Mesenteric fat pad (tissue), 1 donor: ENCODE measurements at places on chromosomes 5 and 9. TPM values are rescaled to one million over a fixed set of nuclear protein-coding genes. Genes with fewer than 3 reads are reported as not detected.

ZFP62 gene
- total RNA-seq: 9.1 TPM

PPP3R2 gene
- total RNA-seq: not detected

PCDHB14 gene
- total RNA-seq: 1.9 TPM

KCNN2 gene
- total RNA-seq: not detected

IFNA21 gene
- total RNA-seq: not detected

SPINK7 gene
- total RNA-seq: not detected

CTXN3 gene
- not detected for total RNA-seq

STK32A gene
- total RNA-seq: 0.51 TPM

ORM2 gene
- not detected for total RNA-seq

BTNL8 gene
- 0.96 TPM for total RNA-seq

CDHR2 gene
- total RNA-seq: 0.45 TPM

ALDH1A1 gene
- total RNA-seq: 136 TPM

- no peak for DNase-seq
Measured at GRCh38 chr9:37030611-37030939, 3.5 kb downstream of the PAX5 start.

DNA sequence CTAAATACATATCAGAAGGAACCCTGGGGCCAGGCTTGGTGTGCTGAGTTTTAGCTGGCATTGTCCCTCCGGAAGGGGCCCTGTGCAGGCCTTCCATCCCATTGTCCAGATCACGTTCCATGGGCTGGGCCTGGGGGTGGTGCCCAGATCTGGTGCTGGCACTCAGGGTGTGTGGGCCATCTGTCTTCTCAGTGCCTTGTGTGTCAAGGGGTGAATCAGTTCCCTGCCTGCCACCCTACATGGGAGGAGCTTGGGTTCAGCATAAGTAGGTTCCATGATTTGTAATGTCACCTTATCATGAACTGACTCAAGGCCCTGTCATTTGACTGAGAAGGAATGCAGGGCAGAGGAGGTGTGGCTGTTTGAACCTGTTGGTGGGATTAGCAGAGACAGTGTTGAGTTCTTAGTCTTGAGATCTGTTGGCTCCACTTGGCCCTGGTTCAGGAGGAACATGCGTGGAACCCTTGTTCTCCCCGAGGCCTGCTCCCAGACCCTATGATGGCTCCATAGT is 176.8 kb downstream of the MACROH2A1 start:
- peak; percentile 12 for DNase-seq

- no peak for DNase-seq
Measured at GRCh38 chr5:55402199-55402598, 94.4 kb downstream of the MTREX start.

- DNase-seq: no peak
Measured at GRCh38 chr5:111618623-111619271, 106.4 kb upstream of the STARD4 start.

GRCh38 chr5:176362233-176362490 is 598 bp upstream of the KIAA1191 start:
- no peak for DNase-seq

- peak; percentile 14 for DNase-seq
Measured at GRCh38 chr5:135208555-135208902, 174.5 kb upstream of the PITX1 start.

DNA sequence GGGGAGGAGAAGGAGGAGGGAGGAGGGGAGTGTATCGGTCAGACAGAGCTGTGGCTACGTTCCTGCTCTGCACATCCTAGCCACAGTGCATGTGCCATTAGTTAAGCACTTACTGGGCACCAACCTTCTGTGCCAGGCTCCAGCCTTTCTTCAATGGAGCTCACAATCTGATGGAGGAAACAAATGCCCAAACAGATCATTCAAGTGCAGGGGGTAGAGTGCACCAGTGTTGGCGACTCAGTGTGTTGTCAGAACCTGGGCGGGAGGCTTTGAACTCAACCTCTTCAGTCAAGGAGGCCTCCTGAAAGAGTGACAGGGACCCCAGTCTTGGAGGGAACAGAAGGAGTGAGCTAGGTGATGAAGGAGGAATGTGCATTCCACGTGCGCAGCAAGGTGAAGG is 51.9 kb upstream of the SHB start:
- DNase-seq: no peak

- DNase-seq: no peak
Measured at GRCh38 chr5:120767178-120767820, 303.2 kb downstream of the PRR16 start.

GRCh38 chr5:677131-678101 is 15.7 kb downstream of the TPPP start:
- DNase-seq: peak; percentile 89

- no peak for DNase-seq
Measured at GRCh38 chr9:17750269-17750668, 171.4 kb downstream of the SH3GL2 start.

DNA sequence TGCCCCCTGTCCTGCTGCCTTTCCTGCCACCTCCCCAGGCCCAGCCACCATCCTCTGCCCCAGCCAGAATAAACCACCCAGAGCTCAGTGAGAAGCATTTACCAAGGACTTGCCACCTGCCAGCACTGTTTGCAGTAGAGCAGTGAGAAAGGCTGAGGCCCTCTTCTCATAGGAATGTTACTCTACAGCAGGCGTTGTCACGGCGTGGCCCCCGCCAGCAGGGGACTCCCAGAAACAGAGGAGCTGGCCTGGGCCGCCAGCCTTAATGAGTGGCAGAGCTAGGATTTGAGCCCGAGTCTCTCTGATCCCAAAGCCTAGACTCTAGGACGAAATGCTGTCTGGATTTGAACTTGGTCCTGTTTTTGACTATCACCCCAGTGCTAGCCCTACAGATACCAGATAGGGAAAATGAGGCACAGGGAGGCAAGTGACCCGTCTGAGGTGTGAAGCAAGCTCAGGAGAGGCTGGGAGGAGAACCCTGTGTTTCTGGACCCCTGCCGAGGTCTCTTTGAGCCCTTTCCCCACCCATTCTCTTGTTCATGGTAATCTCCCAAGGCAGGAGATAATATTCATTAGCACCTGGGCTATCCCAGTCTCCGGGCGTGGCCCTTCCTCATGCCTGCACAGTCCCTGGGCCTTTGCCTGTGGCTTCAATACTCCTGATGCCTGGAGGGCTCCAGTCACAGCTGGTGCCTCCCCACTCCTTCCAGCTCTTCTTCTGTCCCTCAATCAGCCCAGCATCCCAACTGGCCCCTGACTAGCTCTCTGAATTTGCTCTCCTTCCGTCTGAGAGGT is 30.7 kb downstream of the HRH2 start:
- no peak for DNase-seq

DNA sequence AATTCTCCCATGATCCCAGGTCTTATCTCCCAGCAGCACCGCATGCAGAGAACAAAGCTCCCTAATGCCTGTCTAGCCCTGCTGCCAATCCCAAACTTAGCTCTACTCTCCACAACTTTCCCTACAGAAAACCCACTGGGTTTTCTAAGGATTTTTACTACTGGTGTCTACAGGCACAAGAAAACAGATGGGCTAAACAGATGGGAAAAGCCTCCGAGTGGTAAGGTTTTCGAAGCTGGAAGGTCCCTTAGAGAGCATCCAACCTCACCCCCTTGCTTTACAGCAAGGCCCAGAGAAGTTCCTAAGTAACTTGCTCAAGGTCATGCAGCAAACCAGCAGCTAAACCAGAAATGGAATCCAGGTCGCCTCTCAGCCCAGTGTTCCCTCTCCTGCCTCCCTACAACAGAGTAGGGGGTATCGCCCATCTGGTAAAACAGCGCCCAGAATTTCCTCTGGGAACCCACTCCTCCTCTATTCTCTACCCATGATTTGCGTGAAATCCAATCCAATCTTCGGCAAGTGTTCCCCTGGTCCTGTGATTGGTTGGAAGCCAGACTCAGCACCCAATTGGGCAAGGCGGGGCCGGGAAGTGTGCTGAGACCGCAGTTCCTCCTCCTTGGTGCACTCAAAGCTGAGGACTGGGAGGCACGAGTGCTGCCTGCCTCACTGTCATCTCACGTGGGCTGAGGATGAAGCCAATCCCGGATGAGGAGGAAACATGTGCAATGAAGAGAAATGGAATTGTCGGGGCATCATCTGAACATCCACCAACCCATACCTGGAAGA is 20.8 kb downstream of the CPLX2 start:
- no peak for DNase-seq

- DNase-seq: no peak
Measured at GRCh38 chr9:125233678-125234077, 7.5 kb downstream of the HSPA5 start.

- DNase-seq: no peak
Measured at GRCh38 chr5:177310332-177310731, 1.4 kb downstream of the MXD3 start.

DNA sequence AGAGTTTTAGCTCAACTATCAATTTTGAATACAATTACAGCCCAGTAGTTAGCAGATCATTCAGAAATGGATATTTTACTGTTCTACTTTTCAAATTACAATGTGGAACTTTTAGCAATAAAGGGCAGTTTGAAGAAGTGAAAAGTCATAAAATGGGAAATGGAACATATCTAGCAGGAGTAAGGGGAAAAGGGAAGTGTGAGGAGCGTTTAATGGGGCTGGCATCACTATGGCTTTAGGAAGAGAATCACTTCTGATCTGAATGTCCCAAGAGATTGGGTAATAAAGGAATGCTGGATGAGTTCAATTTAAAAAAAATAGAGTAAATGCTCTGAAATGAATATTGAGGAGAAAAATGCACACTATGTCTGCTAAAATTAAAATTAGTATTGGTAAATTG is 77.4 kb downstream of the ATPSCKMT start:
- no peak for DNase-seq

DNA sequence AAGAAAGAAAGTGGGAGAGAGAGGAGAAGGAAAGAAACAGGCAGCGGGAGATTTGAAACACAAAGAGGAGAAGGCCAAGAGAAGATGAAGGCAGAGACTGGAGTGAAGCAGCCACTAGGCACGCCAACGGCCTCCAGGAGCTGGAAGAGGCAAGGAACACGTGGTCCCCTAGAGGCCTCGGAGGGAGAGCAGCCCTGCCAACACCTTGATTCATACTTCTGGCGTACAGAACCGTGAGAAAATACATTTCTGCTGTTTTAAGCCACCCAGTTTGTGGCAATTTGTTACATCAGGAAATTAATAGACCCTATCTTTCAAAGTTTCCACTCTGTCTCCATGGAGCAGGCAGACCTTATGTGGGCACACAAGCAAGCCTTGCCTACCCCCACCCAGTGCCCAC is 133.4 kb downstream of the ACTL7B start:
- no peak for DNase-seq

DNA sequence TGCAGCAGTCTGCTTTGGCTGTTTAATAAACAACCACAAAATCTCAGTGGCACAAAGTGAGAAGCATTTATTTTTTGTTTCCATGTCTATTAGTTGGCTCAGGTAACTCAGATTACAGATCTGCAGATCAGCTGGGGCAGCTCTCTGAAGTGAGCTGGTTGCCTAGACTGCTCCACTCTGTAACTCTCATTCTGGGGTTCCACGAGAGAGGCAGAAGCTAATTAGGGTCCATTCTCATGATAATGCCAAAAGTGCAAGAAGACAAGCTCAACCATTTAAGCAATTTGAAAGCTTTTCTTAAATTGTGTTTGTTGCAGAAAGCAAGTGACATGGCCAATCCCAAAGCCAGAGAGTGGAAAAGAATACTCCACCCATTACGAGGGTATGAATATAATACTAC is 13.2 kb downstream of the MEIKIN start:
- no peak for DNase-seq

DNA sequence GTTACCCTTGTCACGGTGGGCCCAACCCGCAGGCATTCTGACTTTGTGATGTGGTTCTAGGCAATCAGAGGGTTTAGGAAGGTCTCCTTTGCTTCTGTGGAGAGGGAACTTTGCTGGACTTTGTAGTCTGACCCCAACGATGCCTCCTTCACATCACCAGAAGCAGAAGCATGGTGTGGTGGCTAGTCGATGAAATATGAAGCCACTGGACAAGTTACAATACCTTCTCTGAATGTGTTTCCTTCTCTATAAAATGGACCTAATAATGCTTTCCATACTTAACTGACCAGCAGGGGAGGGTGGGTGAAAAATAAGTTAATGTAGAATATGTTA is 607 bp downstream of the SPEF2 start:
- no peak for DNase-seq

- DNase-seq: no peak
Measured at GRCh38 chr9:37923796-37924427, 20.0 kb upstream of the SLC25A51 start.

GRCh38 chr9:136133191-136133958 is 14.7 kb upstream of the TMEM250 start:
- no peak for DNase-seq

DNA sequence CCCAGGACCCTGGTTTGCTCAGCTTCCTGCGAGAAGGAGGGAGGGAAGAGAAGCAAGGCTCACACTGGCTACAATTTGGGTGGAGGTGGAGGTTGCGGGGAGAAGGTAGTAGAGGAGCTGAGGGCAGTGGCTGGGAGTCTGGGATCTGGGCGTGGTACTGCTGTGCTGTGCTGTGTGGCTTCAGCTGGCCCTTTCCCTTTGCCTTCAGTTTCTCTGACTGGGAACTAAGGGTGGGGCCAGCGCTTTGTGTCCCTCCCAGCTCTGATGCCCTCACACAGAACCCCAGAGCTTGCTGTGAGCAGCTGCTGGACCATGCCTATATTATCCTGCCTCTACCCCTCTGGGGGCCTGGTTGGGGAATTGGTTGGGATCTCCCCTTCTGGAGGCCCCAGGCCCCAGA is 60.9 kb downstream of the RGS3 start:
- DNase-seq: no peak

DNA sequence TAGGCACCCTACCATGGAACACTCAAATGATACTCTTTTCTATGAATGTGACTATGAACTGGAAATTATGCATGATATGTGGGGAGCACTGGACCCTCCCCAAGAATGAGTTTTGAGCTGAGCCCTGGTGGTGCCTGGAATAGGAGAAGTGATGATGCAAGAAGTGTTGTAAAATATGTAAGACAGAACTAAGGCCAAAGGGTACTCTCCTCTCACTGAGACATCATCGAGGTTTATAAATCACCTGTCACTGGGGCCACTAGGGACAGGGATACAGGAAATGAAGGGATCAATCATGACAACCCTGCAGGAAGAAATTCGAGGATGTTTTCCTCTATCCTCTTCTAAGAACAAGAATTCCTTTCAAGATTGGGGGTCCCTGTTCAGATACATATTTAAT is 45.4 kb downstream of the PCSK1 start:
- no peak for DNase-seq

GRCh38 chr5:142114687-142115086 is 6.1 kb downstream of the NDFIP1 start:
- DNase-seq: no peak

DNA sequence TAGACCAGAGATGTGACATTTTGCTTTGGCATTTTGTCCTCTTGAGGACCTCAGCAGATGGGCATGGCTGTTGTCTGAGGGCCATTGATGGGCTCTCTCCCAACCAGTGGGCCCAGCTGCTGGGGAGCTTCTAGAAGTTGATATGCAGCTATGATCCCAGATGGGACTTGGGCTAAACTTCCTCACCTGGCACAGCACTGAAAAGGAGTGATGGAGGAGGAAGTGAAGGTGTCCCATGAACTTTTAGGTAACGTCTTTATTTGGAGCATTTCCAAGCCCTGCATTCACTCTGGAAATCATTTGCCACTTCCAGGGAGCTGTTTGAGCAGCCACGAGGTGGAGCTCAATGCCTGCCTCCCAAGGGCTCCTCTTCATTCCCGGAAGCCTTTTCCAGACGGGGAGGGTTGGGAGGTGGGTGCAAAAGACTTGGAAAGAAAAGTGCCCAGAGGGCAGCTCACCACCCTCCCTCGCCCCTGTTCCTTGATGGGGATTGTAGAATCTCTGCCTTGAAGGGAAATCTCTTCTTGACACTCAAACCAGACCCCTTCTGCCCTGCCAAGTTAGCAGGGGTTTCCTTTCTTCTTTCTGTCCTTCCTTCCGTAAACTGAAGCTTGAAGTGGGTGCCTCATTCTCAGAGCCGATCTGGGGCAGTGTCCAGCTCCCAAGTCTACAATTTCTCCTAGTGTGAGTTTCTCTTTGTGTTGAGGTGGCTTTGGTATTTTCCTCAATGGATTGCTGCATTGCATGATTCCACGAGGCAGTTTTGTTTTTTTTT is 18.1 kb upstream of the NEUROG1 start:
- no peak for DNase-seq
